Effector CD4-positive, alpha-beta T cell (primary cell): ENCODE measurements at places on chromosomes 5 and 9.

DNA sequence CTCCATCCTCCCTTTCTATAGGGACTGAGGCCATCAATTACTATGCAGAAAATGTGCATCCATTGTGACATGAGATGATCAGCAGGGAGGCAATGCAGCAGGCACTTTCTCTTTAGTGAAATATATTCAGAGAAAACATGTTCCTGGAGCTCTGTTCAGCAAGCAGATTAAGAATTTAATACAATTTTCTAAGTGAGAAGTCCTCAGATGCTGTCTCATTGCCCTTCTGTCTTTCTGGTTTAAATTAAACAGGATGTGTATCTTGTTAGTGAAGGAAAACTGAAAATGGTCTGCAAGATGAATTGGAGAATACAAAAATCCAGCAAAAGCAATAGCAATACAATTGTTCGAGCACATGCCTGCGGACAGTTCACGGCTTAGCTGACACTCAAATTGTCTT lies 445.8 kb upstream of the RIOK2 start:
- DNase-seq, result no peak

- DNase-seq, result no peak
These were observed 119.5 kb downstream of the HMHB1 start for GRCh38 chr5:143931476-143931875.

GRCh38 chr9:73805111-73805510 lies 653.4 kb downstream of the ANXA1 start:
- no peak for DNase-seq

DNA sequence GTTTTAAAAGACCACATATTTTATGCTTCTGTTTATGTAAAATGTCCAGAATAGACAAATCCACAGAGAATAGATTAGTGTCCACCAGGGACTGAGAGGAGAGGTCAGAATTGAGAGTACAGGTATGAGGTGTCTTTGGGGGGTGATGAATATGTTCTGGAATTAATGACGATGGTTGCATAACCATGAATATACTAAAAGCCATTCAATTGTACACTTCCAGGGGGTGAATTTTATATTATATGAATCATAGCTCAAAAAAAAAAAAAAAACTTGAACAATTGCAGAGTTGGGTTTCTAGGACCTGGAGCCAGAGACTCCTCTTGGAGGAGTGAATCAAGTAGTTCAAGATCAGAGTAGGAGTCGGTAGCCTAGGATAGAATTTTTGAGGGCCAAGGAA lies 57.8 kb upstream of the RUSC2 start:
- DNase-seq, result no peak

GRCh38 chr9:86193088-86193487 lies 66.4 kb downstream of the C9orf153 start:
- no peak for DNase-seq

GRCh38 chr5:82218374-82219156 lies 59.6 kb downstream of the RPS23 start:
- no peak for DNase-seq

DNA sequence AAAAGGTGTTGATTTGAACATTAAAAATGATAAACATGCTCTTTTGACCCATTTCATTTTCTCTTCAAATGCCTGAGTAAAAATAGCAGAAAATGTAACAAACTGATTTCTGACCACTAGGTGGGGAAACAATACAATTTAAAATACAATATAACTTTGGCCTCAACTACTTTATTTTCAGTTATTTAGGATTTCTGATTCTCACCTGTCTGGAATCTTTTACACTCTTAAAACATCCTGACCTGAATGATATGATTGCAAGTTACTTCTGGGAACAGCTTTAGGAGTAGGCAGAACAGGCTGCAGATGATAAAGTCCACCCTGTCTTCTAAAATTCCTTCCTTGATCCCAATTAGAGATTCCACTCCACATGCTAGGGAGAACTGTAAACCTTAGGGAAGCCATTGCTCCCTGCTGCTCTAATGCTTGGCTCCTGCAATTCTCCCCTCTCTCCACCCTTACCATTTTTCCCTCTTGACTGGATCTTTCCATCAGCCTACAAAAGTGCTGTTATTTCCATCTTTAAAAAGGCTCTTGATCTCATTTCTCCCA lies 70.3 kb downstream of the FYB1 start:
- no peak for DNase-seq

DNA sequence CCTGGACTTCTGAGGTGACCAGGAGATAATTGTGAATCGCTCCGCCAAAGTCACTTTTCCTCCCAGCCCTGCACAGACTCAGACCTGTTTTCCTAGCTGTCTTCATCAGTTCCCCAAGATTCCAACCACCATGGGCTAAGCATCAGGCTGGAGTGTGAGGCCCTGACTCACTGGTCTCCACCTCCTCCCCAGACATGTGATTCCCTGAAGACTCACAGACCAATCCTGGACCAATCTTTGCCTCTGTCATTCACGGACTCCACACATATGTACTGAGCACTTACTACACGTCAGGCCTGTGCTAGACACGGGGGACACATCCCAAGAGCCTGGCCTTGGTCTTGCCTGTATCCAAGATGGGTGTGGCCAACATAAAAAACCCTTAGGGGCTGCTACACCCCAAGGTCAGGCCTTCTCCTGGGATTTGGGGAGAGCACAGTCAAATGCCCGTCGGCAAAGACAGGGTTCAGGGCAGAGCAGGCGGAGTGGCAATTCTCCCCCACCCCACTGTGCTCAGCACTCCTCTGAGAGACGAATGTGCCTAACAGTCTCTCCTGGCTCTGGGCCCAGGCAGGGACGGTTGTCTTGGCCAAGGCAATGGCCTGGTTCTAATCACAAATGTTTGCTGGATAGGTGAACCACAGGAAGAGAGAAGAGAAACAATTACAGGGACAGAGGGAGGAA lies 11.9 kb downstream of the EEIG1 start:
- no peak for DNase-seq

- DNase-seq, result no peak
These were observed 6.1 kb downstream of the TLE1 start for GRCh38 chr9:81683238-81683637.

GRCh38 chr5:167247816-167248215 lies 1043.6 kb upstream of the WWC1 start:
- DNase-seq, result no peak
